Fibroblast of lung (primary cell): ENCODE measurements at places on chromosomes 7 and 10. TPM values are rescaled to one million over a fixed set of nuclear protein-coding genes. Genes with fewer than 3 reads are reported as not detected.

The OPN1SW gene
- not detected in 2 replicates for total RNA-seq

The SPDYE1 gene
- total RNA-seq: under 0.01 TPM in 1 of 2 replicates, not detected in the other

The ZNF488 gene
- total RNA-seq: under 0.01 TPM in 1 of 2 replicates, not detected in the other

The KIAA1217 gene
- 0.26 and 1.5 TPM in 2 replicates for total RNA-seq

The PDE6C gene
- not detected in 2 replicates for total RNA-seq

The SPAM1 gene
- total RNA-seq: not detected in 2 replicates

The HKDC1 gene
- 1.8 and 2.1 TPM in 2 replicates for total RNA-seq

The TMEM176A gene
- 14.2 and 61.1 TPM in 2 replicates for total RNA-seq

The PRKAG2 gene
- 8.0 and 11.9 TPM in 2 replicates for total RNA-seq

The MSMB gene
- not detected in 2 replicates for total RNA-seq

The MAGI2 gene
- total RNA-seq: 9.2 and 17.0 TPM in 2 replicates

The CASD1 gene
- 13.6 and 14.2 TPM in 2 replicates for total RNA-seq

The ZNF485 gene
- total RNA-seq: 3.3 and 3.5 TPM in 2 replicates

The SH3PXD2A gene
- total RNA-seq: 26.2 and 33.2 TPM in 2 replicates

The SMKR1 gene
- 0.51 and 3.5 TPM in 2 replicates for total RNA-seq

The ZSCAN25 gene
- total RNA-seq: 10.2 and 10.5 TPM in 2 replicates

The BLNK gene
- 0.33 and 0.51 TPM in 2 replicates for total RNA-seq

The GPR15LG gene
- not detected in 2 replicates for total RNA-seq

The CLDN3 gene
- total RNA-seq: not detected in 2 replicates

The VWDE gene
- under 0.01 and 0.17 TPM in 2 replicates for total RNA-seq

The TRIP6 gene
- 61.9 and 96.1 TPM in 2 replicates for total RNA-seq

The HOXA9 gene
- total RNA-seq: under 0.01 TPM in 1 of 2 replicates, not detected in the other

The CYP26C1 gene
- under 0.01 TPM in 2 replicates for total RNA-seq

The TAS2R5 gene
- 1.0 and 1.3 TPM in 2 replicates for total RNA-seq

The RHOBTB1 gene
- 19.8 TPM in 2 replicates for total RNA-seq

The LAMB1 gene
- 440 and 516 TPM in 2 replicates for total RNA-seq

The HOXA11 gene
- total RNA-seq: not detected in 2 replicates

The OR2A42 gene
- under 0.01 TPM in 1 of 2 replicates, not detected in the other for total RNA-seq

The MCMBP gene
- 40.6 and 48.0 TPM in 2 replicates for total RNA-seq
